SK-N-DZ (cell line): ENCODE measurements at places on chromosomes 4 and X.

- no peak for DNase-seq
Measured at GRCh38 chr4:3235581-3235980, 13.4 kb upstream of the MSANTD1 start.

GRCh38 chr4:124334119-124334518, 378.4 kb downstream of the ANKRD50 start:
- peak; percentile 54 for DNase-seq

DNA sequence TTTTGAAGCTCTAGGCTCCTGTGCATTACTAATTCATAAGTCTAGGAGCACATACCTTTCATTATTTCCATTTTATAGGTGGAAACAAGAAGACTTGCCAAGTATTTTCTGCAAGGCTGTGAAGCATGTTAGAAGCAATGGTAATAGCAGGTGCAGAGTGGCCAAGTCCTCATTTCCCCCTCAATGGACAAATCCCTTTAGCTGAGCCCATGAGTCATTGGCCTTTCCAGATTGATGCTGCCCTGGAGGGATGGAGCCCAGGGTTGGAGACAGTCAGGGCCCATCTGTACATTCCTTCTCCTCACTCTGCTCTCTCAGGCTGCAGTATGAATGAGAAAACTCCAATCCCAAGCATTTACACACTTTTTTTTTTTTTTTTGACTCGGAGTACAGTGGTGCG, 6.6 kb downstream of the MGST2 start:
- no peak for DNase-seq

GRCh38 chr4:159420162-159421057, 317.5 kb downstream of the RAPGEF2 start:
- DNase-seq = no peak

DNA sequence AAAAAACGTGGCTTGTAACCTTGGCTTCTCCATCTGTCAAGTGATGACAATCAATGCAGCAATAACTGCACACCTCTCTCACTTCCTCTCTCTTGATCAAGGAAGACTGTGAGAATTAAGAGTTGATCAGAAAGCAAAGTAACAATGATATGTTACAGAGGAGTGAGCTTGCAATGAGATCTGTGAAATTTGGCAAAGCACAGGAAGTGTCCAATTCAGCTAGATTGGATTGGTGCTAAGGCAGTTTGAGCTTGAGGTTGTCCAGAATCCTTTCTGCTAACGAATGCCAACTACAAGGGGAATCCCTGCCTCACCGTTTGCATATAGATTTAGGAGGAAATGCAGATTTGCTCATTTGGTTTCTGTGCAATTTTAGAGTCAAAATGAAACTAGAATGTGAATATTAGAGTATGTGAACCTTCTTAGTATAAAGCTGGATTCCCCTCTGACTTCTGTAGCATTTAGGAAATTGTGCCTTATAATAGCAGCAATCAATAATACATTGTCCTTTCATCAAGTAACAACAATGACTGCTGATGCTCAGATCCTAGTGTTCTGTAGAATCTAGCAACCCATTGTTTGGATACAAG, 346.4 kb downstream of the PTTG2 start:
- no peak for DNase-seq

- DNase-seq = no peak
Measured at GRCh38 chr4:133719098-133719497, 482.5 kb downstream of the PABPC4L start.

GRCh38 chr4:122832732-122833131, 6.1 kb downstream of the FGF2 start:
- no peak for DNase-seq
